Stimulated activated CD8-positive, alpha-beta memory T cell treated with anti-CD3 and anti-CD28 coated beads, Interleukin-4, amount 100 ng/mL, for 1 hour (primary cell): ENCODE measurements at places on chromosomes 12 and 14.

DNA sequence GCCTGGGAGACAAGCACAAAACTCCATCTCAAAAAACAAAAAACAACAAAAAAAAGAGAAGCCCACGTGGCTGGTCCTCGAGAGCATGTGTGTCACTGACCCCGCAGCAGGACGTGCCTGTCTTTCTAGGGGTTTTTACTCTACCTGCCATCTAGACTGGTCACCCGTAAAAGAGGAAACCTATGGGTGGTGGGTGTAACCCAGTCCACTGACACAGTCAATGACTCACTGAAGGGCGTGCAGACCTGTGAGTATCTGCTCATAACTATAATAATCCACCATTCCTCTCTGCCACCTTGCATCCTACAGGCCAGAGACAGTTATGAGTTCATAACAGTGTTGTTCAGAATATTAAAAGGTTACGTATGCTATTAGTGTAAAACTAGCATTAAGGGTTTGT lies 4.6 kb downstream of the GOLGA3 start:
- DNase-seq, result no peak

GRCh38 chr12:48940181-48940580 lies 14.9 kb upstream of the FKBP11 start:
- DNase-seq, result no peak

- DNase-seq, result no peak
Measured at GRCh38 chr14:100669468-100669867, 57.2 kb upstream of the DLK1 start.

DNA sequence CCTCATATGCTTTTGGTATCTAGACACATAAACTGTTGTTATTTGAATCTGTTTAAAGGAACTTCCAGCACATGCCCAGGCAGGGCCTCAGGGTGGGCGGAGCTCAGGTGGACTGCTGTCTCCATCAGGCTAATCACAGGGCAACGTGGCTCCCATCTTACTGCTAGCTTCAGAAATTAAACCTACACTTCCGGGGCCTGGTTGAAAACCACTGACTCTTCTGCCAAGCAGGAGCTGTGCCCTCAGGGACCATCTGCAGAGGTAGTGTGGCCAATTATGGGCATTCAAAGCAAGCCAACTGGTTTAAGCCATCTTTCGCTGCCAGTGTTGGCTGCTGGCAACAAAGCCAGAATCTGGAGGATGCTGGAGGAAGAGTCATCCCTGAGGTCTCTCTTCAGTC lies 97.5 kb downstream of the TMX1 start:
- no peak for DNase-seq

GRCh38 chr14:62532181-62532580 lies 513.1 kb downstream of the KCNH5 start:
- DNase-seq, result no peak

- DNase-seq, result no peak
Measured at GRCh38 chr14:47186486-47186885, 488.9 kb downstream of the MDGA2 start.
